Mesenteric fat pad (tissue), 1 donor: ENCODE measurements at places on chromosomes 1 and 21. TPM values are rescaled to one million over a fixed set of nuclear protein-coding genes. Genes with fewer than 3 reads are reported as not detected.

- no peak for DNase-seq
Measured at GRCh38 chr1:109225711-109226445, 12.2 kb downstream of the SARS1 start.

GRCh38 chr1:169426174-169426705, 1.0 kb downstream of the CCDC181 start:
- DNase-seq: no peak

DNA sequence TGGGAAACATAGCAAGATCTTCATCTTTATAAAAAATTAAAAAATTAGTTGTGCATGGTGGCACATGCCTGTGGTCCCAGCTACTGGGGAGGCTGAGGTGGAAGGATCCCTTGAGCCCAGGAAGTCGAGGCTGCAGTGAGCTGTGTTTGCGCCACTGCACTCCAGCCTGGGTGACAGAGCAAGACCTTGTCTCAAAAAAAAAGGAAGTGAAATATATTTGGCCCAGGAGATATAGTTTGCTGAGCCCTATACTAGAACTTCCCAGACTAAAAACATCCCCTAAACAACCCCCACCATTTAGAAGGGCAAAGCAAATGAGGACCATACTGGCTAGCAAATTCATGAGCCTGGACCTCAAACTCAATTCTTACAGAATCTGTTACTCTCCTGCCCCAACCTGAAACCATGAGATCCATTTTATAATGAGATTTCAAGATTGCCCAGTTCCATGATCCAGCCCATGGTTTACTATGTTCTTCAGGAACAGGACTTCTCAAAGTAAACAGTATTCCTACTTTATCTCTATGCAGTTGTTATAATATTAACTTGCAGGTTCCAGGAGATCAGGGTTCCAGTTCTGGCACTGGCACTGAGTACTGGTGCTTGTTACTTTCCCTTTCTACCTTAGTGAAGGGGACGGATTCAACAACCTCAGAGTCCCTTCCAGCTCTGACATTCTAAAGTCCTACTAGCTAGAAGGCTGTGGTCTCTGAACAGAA, 48.9 kb upstream of the TADA1 start:
- DNase-seq: no peak

DNA sequence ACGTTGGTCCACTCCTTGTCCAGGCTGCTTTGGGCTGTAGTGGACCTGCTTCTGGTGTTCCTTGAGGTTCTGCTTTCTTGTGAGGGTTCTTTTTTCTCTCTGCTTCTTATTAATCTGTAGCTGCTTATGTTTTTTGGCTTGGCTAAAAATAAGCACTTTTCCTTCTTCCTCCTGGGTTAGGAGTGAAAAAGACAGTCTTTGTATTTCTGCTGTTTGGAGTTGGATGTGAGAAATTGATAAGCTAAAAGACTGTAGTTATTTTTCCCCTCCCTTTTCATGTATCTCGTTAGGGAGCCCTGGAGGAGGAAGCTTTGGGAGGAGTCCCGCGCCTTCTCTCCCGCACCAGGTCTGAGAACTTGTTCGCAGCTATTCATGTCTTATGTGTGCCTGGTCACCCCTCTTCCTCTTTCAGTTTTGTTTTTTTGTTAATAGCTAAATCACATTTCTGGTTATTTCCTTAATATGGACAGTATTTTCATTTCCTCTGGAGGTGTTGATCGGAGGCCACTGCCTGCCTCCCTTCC, 79.0 kb downstream of the GALNT2 start:
- no peak for DNase-seq

GRCh38 chr1:6590046-6590445, 10.3 kb downstream of the ZBTB48 start:
- no peak for DNase-seq

DNA sequence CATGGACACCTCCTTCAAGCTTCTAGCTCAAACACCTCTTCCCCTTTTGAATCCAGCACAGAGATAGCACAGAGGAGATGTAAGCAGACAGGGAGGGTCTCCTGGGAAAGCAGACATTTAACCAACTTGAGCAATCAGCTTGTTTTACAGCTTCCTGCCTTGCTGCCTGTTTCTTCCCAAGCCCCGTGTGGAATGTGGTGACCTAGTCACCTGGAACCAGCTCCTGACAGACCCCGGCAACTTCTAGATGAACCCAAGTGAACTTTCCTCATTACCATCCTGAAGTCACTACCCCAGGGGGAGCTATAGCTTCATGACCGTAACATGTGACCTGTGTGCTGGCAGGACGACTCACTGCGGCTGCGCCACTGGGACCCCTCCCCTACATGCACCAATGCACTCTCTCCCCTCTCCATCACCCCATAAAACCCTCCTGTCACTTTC, 24.1 kb upstream of the TTF2 start:
- no peak for DNase-seq

DNA sequence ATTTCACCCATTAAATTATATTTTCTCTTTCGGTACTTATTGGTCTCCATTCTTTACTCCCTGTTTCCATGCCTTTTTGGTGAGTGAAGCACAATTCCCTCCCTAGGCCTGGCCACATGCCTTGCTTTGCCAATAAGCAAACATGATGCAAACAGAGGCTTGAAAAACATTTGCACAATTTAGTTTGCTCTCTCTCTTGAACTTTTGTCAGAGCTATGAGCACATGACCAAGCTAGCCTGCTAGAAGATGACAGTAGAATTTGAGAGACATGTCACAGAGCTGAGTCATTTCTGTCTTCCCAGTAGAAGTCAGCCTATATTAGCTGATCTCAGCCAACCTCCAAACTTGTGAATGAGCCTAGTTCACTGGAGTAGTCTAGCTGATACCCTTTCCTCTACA, 24.6 kb downstream of the ANGPTL3 start:
- no peak for DNase-seq

- DNase-seq: no peak
Measured at GRCh38 chr1:11784993-11785769, 20.6 kb downstream of the MTHFR start.

Gene GBP1
- total RNA-seq: 21.5 TPM

Gene DNM3
- 5.1 TPM for total RNA-seq
